Skeletal muscle tissue (tissue), 5 donors: ENCODE measurements at places on chromosomes 11 and 22. TPM values are rescaled to one million over a fixed set of nuclear protein-coding genes. Genes with fewer than 3 reads are reported as not detected.

Gene MRGPRF
- 16.7 TPM for total RNA-seq

Gene C22orf42
- total RNA-seq, result not detected

Gene C11orf97
- not detected for total RNA-seq

Gene CPT1A
- 11.5 TPM for total RNA-seq

Gene OR11H1
- not detected for total RNA-seq

Gene DENND6B
- 1.0 TPM for total RNA-seq
